ENCODE measurements at places on chromosomes 5 and 9.

GRCh38 chr9:114050646-114051045 lies 27.5 kb downstream of the AMBP start:
- H3K36me3 ChIP-seq = peaks cover 45% of the 10 kb centered on the region
- H3K4me3 ChIP-seq = no peak overlapping the region
- no peak for DNase-seq
- H3K4me1 ChIP-seq = no peaks in the 10 kb centered on the region
- H3K27me3 ChIP-seq = no peaks in the 10 kb centered on the region
- H3K27ac ChIP-seq = no peak overlapping the region

GRCh38 chr5:61257421-61257820 lies 74.6 kb upstream of the ZSWIM6 start:
- no peaks in the 10 kb centered on the region for H3K36me3 ChIP-seq
- no peak overlapping the region for H3K27ac ChIP-seq
- H3K4me1 ChIP-seq = no peaks in the 10 kb centered on the region
- H3K4me3 ChIP-seq = no peak overlapping the region

- DNase-seq = no peak
- H3K4me1 ChIP-seq = peaks cover 10% of the 10 kb centered on the region
- no peaks in the 10 kb centered on the region for H3K36me3 ChIP-seq
- H3K27ac ChIP-seq = no peak overlapping the region
These were observed 113.2 kb downstream of the SLC12A2 start for GRCh38 chr5:128196791-128197190.

DNA sequence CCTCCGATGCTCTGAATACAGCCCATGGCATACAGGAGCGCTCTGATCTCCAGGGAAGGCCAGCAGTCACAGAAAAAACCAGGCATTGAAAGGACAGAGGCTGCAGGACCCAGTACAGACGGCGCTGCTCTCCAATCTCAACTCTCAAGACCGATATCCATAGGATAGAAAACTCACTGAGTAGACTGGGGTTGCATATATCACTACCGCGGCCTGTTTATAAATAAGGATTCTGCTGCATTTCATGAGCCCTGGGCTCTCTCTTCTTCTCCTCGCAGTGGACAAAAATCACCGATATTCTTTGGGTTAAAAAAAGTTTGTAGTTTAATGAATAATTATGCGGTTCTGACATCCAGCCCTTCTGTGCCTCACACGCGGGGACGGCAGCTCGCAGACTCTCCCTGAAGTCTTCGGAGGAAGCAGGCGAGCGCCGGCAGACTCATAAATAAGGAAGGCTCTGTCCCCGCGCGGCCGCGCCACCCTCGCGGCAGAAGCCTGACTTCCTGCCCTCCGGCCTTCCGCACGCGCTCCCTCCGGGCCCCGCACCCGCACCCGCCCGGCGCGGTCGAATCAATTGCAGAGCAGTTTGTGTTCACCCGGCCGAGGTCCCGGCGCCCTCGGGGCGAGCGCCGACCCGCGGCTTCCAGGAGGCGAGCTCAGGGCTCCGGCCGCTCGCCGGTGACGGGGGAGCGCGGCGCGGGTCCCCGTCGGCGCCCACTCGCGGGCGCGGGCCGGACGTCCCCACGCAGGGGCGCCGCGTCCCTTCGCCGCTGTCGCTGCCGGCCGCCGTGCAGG lies at the start of gene FAM78A:
Gene FAM78A, minus strand, starts transcription at position 417 of the 795 bp plus-strand sequence. Its CDS starts 331 bp downstream, at position 86.
- peak; percentile 71 for DNase-seq
- H3K27me3 ChIP-seq = no peaks in the 10 kb centered on the region
- H3K4me3 ChIP-seq = peak within 1 kb of the TSS; percentile 74
- no peaks in the 10 kb centered on the region for H3K36me3 ChIP-seq

DNA sequence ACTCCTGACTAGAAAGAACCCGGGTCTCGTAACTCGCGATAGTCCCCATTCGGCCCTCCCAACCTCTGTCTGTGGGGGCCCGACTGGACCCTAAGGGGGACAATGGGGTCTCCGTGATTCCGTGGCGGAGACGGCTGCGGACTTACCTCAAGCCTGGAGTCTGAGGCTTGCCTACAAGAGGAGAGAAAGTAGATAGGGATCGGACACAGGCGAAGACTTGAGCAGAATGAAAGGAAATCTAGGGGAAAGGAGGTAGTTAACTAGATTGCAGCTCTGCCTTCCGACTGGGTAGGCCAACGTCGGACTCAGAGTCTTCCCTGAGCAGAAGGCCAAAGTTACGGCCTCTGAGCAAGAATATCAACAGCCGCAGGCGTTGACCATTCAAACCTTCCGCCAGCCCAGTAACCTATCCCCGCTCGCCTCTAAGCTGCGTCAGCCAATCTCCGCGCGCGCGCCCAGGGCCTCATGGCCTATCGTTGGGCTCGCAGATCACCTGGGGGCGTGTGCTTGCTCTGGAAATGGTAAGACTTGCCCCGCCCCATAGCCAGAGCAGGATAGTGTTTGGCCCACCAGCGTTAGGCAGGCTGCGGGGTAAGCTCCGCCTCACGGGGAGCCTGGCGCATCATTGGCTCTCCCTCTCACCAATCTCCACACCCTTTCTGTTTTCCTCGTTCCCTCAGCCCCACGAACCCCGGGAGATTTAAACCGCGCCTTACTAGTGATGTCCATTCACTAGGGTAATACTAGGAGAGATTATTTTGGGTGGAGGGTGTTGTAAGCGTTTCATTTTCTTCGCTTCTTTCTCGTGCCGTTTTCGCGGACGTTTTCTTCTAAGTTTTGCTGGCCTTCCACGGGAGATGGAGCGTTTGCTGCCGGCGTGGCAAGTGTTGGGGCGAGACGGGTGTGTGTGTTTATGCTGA lies at the start of gene CDC25C:
Gene CDC25C, minus strand, starts transcription at position 356 of the 920 bp plus-strand sequence. CDS start 624 bp downstream, outside the sequence.
- H3K4me1 ChIP-seq = no peaks in the 10 kb centered on the region
- H3K27ac ChIP-seq = no peak within 1 kb of the TSS
- peak within 1 kb of the TSS; percentile 40 for H3K4me3 ChIP-seq
- H3K27me3 ChIP-seq = no peaks in the 10 kb centered on the region
- H3K36me3 ChIP-seq = no peaks in the 10 kb centered on the region

GRCh38 chr9:124733964-124734740 lies 37.0 kb downstream of the NR6A1 start:
- H3K27ac ChIP-seq = no peak overlapping the region
- DNase-seq = no peak
- H3K27me3 ChIP-seq = no peaks in the 10 kb centered on the region
- no peak overlapping the region for H3K4me3 ChIP-seq

- H3K36me3 ChIP-seq = peaks cover 31% of the 10 kb centered on the region
- H3K27ac ChIP-seq = no peak overlapping the region
- no peaks in the 10 kb centered on the region for H3K4me1 ChIP-seq
- no peak overlapping the region for H3K4me3 ChIP-seq
These were observed 11.3 kb downstream of the CARD19 start for GRCh38 chr9:93107151-93107824.

- H3K27ac ChIP-seq = no peak overlapping the region
- H3K36me3 ChIP-seq = no peaks in the 10 kb centered on the region
- DNase-seq = no peak
- H3K27me3 ChIP-seq = no peaks in the 10 kb centered on the region
These were observed 16.2 kb downstream of the GDF9 start for GRCh38 chr5:132850066-132850465.

- peak overlapping the region; percentile 30 for H3K4me3 ChIP-seq
- H3K27ac ChIP-seq = peak overlapping the region; percentile 90
These were observed 63.9 kb downstream of the CDC14B start for GRCh38 chr9:96555567-96556386.

GRCh38 chr5:33317271-33317670 lies 123.5 kb upstream of the TARS1 start:
- H3K4me1 ChIP-seq = peaks cover 42% of the 10 kb centered on the region
- no peaks in the 10 kb centered on the region for H3K36me3 ChIP-seq
- no peak for DNase-seq
- no peak overlapping the region for H3K27ac ChIP-seq

DNA sequence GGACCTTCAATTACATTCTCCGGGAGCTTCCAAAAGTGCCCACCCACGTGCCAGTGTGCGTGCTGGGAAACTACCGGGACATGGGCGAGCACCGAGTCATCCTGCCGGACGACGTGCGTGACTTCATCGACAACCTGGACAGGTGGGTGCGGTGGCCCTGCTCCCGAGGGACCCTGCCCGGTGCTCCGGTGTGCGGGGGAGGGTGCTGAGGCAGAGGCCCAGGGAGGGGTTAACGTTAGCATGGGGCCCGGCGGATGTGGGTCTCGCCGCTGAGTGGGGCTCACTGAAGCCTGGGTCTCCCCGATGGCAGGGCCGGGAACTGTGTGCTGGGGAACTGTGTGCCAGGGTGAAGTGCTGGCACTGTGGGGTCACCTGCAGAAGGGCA lies 10.6 kb upstream of the AJM1 start:
- peaks cover 36% of the 10 kb centered on the region for H3K36me3 ChIP-seq
- no peaks in the 10 kb centered on the region for H3K27me3 ChIP-seq
- DNase-seq = no peak
- H3K4me3 ChIP-seq = no peak overlapping the region

DNA sequence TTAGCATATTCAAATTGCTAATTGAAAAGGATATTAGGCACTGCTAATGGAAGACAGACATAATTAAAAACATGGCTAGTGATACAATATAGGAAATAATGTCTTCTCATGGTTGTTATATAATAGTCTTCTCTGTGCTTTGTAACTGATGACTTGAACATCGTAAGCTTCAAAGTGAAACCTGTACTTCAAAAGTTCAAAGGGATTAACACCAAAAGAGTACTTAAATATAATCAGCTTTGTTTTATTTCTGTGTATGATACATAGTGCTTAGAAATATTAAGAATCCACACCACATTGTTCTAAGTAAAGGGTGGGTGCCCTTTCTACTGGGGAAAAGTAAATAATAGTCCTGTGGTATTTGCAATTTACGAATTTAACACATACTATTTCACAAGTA lies 75.4 kb upstream of the ITGA1 start:
- H3K4me3 ChIP-seq = no peak overlapping the region
- no peak for DNase-seq
- H3K27ac ChIP-seq = no peak overlapping the region
- no peaks in the 10 kb centered on the region for H3K27me3 ChIP-seq
- peaks cover 9% of the 10 kb centered on the region for H3K4me1 ChIP-seq

- H3K27ac ChIP-seq = no peak overlapping the region
- DNase-seq = no peak
- H3K4me1 ChIP-seq = no peaks in the 10 kb centered on the region
- no peaks in the 10 kb centered on the region for H3K27me3 ChIP-seq
These were observed 220.8 kb upstream of the PCSK5 start for GRCh38 chr9:75669721-75670120.

DNA sequence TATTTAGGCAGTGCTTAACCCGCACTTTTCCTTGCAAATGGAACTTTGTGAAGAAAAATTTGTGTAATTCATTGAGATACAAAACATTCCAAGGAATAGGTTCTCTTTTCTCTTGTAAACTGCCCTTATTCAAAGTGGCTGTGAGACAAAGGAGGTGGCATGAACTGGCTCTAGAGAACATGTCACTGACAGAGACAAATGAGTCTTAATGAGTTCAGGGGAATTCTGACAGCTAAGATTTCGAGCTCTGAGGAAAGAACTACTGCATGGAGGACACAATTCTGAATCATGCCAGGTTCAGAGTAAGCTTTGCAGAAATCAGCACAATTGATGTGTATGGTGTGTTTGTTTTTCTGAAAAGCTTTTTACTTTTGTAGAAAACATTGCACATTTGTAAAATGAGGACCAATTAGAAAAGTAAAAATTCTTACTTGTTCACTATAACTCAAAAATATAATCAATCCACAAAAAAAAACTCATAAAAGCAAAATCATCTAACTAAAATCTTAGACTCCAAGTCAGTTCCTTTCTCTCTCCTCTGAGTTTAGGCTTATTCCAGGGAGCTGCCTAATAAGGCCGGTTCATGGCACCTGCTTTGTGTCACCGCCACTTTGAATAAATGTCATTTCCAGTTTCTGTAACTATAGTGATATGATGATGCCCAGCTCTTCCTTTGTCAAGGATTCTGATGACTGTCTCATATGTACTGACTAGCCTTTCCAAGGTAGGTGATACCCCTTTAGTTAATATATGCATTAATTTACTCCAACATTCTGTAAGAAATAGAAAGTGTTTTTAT lies 163.2 kb downstream of the HCN1 start:
- no peaks in the 10 kb centered on the region for H3K36me3 ChIP-seq
- H3K27ac ChIP-seq = no peak overlapping the region
- no peak for DNase-seq
- H3K4me1 ChIP-seq = no peaks in the 10 kb centered on the region
- no peak overlapping the region for H3K4me3 ChIP-seq

DNA sequence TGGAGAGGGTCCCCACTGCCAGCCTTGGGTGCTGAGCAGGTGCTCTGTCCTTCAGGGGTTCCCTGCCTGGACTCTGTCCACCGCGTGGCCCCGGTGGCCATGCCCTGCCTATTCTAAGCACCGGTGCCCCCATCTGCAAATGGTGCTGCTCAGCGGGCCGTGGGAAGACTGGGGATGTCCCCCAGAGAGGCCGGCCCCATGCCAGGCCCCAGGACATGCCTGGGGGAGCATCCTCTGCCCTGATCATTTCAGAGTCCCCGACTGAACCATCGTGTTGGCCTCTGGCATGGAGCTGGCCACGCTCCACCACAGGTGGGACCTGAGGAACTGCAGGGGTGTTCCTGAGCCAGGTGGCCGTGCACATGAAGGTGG lies 64.7 kb downstream of the RXRA start:
- H3K27me3 ChIP-seq = no peaks in the 10 kb centered on the region
- H3K4me3 ChIP-seq = no peak overlapping the region
- no peak for DNase-seq
- peaks cover 94% of the 10 kb centered on the region for H3K4me1 ChIP-seq
- H3K36me3 ChIP-seq = no peaks in the 10 kb centered on the region

DNA sequence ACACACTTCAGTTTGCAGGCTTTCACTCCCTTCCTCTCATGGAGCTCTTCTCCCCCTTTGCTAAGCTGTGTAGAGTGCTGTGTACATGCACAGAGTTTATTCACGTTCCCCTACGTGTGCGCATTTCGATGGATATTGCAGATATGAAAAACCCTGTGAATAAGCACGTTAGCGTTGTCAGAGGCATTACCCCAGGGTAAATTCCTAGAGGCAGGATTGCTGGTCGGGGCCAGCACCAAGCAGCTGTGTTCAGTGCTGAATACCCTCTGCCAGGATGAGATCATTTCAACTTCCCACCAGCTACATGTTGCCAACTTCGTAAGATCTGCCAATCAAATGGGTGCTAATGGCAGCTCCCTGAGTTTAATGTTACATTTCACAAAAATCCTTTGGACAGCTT lies 172.3 kb upstream of the PPP1R26 start:
- DNase-seq = no peak
- H3K27me3 ChIP-seq = peaks cover 45% of the 10 kb centered on the region
- no peak overlapping the region for H3K4me3 ChIP-seq
- no peaks in the 10 kb centered on the region for H3K4me1 ChIP-seq

DNA sequence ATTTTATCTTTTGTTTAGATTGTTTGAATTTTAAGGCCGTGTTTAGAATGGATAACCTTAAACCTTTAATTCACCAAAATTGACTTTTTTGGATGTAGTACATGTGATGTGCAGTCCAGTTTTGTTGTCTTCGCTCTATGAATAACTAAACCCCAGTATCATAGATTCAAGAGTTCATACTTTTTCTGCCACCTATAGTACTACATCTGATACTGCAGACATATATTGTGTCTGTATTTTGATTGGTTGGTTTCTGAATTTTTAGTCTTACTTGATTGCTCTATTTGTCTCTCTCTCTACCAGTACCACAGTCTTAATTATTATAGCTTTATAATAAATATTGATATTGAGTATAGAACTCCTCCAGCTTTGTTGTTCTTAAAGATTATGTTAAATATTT lies 58.1 kb downstream of the PPIP5K2 start:
- H3K27ac ChIP-seq = no peak overlapping the region
- no peaks in the 10 kb centered on the region for H3K4me1 ChIP-seq
- no peak for DNase-seq
- no peaks in the 10 kb centered on the region for H3K27me3 ChIP-seq
- no peak overlapping the region for H3K4me3 ChIP-seq

- no peaks in the 10 kb centered on the region for H3K4me1 ChIP-seq
- no peaks in the 10 kb centered on the region for H3K27me3 ChIP-seq
- H3K27ac ChIP-seq = no peak overlapping the region
- H3K4me3 ChIP-seq = no peak overlapping the region
- peaks cover 13% of the 10 kb centered on the region for H3K36me3 ChIP-seq
- peak; percentile 3 for DNase-seq
These were observed 100.4 kb downstream of the ZNF354C start for GRCh38 chr5:179160584-179160983.
